ENCODE measurements at places on chromosomes 12 and 14.

- DNase-seq, result peak; percentile 60
Measured at GRCh38 chr14:59333668-59334067, 131.5 kb downstream of the GPR135 start.

DNA sequence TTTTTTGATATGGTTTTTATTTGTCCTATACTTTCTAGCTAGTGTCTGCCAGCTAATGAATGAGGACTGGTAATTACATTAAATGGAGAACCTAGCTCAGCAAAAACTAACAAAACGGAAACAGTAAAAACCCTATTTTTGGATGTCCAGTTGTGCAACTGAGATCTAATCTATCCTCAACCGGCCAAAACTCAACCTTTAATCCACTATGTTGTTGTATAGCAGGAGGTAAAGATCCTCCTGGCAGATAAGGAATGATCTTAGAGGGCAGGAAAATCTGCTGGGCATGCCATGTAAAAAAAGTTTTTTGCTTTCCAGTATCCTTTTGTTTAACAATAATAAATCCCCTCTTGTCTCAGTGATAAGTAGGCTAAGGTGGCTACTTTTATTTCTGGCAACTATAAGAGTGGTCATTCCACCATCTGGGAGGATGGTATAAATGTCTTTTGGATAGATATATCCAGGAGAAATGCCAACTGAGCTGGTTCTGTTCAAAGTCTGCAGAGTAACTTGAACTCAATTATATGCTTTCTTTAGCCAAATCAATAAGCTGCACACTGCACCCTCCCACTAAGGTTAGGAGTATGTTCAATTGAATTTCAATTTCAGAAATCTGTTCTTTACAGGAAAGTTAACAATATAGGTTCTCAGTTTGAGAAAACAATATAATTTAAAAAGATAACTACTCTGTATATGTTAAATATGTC lies 40.1 kb downstream of the WASHC3 start:
- DNase-seq, result no peak

GRCh38 chr14:102370305-102370809 lies 7.6 kb downstream of the TECPR2 start:
- no peak for DNase-seq

DNA sequence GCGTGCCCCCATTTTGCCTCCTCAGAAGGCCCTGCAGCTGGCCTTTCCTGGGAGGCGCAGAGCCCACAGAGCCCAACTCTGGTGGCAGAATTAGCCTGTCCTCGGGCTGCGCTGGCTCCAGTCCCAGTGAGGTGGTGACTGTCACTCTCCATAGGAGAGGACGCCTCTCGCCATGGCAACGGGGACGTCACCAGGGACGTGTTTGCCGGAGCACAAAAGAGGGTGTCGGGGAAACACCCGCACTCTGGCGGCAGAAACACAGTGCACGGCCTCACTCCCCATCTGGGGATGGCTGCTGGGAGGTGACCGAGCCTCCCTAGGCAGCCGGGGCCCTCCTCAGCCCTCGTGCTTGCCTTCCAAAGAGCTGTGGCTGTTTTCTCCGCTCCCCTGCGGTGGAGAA lies 50.2 kb upstream of the NCOR2 start:
- peak; percentile 88 for DNase-seq

DNA sequence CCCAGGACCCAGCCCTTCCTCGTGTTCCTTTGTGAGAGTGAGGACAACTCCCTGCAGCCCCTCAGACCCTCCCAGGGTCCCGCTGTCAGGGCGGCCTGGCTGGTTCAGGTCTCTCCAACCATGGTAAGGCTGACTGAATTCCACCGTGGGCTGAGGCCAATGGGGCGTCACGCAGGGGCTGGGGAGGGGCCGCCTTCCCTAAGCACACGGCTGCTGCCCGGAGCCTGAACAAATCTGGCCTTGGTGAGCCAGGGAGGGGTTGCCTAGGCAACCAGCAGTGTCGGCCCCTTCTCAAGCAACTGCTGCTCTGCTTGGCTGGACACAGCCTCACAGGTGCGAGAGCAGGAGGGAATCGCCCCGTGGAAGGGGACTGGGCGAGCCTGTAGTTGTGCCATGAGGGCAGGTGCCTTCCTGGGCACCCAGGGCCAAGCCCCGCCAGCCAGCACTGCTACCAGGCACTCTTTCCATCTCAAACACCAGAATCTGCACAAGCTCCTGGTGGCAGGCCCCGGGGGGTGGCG lies 37.0 kb upstream of the GALNT9 start:
- DNase-seq, result no peak

DNA sequence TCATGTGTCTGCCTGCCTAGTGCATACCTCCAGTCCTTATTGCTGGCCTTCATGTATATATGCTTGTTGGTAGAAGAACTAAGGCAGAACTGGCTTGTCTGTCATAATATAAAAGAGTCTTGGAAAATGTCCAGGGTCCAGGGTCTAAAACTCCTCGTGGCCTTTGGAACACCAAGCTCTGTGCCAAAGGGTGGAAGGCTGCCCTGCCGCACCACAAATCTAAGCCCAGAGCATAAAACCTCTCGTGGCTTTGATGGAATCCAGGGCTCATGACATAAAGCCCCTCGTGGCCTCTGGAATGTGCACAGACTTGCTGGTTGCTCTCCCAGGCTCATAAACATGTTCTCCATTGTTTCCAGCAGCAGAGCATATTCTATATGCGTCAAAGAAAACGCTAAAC lies 107.9 kb downstream of the BBS10 start:
- DNase-seq, result no peak

DNA sequence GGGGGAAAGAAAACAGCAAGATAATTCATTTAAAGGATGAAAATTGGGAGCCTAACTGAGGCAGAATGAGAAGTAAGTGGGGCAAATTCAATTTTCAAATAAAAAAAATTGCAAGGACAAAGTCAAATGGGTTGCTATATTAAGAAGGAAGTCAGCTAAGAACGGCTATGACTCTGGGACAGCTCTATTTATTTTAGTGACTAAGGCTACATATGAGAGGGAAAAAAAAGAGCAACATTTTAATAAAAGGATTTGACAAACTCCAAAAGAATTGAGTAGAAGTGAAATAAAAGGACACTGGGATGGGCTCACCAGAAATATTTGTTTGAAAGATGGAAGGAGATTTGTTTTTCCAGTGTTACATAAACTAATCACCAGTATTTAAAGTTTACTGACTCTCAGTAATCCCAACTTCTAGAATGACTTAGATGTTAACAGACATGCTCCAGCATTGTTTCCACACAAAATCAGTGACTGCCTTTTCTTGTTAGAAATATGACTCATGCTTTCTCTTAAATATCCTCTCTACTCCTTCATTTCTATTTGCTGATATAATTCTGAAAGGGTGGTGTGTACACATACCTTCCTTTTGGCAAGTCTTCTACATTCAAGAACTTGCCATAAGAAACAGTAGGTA lies 198.5 kb downstream of the SLC25A21 start:
- no peak for DNase-seq

DNA sequence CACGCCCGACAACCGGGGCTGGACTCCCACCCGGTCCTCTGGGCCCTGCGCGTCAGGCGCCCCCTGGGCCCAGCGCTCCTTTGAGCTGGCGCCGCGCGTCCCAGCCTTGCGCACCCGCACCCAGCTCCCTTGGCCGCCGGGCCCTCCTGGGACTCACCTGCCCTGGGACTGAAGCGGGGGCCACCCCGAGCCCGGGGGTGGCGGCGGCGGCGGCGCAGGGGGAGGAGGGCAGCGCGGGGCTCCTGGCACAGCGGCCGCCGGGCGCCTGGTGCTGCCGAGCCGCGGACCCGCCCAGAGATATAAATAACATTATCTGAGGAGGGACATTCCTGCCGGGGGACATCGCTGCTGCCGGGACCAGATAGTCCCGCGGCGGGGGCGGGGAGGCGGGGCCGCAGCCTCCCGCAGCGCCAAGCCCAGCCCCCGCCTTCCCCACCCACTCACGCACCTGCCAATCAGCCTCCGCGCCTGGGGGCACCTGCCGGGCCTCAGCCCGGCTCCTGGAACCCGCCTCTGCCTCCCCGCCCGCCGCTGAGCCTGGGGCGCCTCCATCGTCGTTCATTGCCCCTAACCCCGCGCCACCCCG lies at the start of gene SPTB:
Gene SPTB, minus strand, starts transcription at position 273 of the 586 bp plus-strand sequence. CDS start 56,813 bp downstream, outside the sequence.
- peak; percentile 80 for DNase-seq

- peak; percentile 98 for DNase-seq
Measured at GRCh38 chr12:48957141-48958048, at the start of gene ARF3. TSS of gene ARF3 (minus strand) at chr12:48957487. CDS start at chr12:48941095, 16,392 bp downstream.

DNA sequence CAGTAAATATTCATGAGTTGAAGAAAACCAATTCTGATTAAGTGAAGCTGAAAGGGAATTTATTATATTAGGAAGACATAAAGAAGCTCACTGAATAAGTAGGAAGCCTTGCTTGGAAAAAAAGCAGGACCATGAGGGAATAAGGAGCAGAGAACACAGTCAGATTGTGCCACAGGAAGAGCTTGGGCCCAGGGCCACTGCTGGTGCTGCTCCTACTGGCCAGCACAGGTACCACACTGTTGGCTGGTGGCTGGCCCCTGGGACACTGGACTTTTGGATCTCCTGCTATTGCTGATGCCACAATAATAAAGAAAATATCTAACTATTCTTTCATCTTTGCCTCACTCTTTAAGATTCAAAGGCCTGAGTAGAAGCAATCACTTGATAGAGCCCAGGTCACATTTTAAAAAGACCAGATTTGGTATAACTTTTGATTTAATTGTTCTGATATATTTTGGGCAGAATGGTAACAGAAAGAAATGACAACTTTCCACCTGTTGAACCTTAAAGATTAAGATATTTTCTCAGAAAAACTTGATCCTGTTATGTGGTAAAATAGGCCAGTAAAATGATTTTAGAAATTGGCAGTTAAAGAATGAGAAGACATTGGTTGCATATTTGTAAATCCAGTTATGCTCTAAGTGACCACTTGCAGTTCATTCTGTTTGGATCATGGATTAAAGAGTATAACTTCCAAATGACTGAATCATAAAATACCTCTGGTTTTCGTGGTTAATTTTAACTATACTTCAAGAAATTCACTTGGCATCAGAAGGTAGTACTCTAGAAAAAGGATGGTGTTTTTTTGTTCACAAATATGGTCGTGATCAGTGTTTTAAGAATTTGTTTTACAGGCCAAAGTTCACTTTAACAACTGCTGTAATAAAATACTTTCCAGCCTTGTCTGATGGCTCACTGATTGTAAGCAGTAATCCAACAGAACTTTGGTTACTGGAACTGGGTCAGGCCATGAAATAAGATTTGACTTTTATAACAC lies 68.3 kb downstream of the DERA start:
- no peak for DNase-seq

DNA sequence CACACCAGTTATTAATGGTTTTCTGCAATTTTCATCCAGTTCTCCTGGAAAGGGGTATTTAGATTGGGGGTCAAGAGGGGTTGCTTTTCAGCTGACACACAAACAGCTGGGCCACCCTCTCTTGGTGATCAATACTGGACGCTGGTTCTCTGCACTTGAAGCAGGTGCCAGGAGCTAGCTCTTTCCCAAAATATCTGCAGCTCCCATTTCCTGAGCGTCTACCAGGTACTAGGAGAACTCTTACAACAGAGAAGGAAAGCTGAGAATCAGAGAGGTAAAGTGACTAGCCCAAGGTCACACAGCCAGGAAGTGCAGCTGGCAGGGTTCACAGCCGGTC lies 1.2 kb downstream of the TESC start:
- no peak for DNase-seq

- no peak for DNase-seq
Measured at GRCh38 chr12:26548227-26548626, 284.8 kb downstream of the ITPR2 start.

GRCh38 chr12:79057540-79057939 lies 193.0 kb downstream of the SYT1 start:
- DNase-seq, result no peak

GRCh38 chr12:67355428-67356379 lies 86.5 kb downstream of the CAND1 start:
- peak; percentile 59 for DNase-seq

GRCh38 chr12:82876075-82876474 lies 189.4 kb downstream of the TMTC2 start:
- no peak for DNase-seq

GRCh38 chr14:73774241-73774570 lies 60.0 kb upstream of the PNMA1 start:
- DNase-seq, result no peak

- no peak for DNase-seq
Measured at GRCh38 chr12:24948757-24949722, at the start of gene BCAT1. TSS of gene BCAT1 (minus strand) at chr12:24949101. CDS start at chr12:24948932, 169 bp downstream.

GRCh38 chr14:91506226-91506625 lies 3.9 kb downstream of the PPP4R3A start:
- no peak for DNase-seq

GRCh38 chr12:92248977-92249376 lies 103.3 kb upstream of the BTG1 start:
- no peak for DNase-seq

- DNase-seq, result no peak
Measured at GRCh38 chr12:53334822-53335221, 1.3 kb downstream of the SP7 start.

DNA sequence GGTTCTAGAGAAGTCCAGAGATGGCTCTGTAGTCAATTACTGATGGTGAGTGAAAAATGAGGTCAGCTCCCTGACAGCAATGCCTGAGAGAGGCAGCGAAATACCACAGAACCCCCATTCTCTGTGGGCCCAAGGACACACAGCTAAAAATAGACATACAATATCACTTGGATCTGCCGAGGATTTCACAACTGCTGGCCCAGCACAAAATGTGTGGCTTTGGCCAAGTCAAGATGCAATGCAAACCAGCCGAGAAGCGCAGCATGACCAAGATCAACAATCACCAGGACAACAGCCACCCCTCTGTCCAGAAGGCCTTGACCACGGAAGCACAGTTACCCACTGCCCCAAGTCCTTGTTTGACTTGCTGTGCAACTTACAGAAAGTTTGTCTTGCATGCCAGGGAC lies 52.2 kb downstream of the CKAP4 start:
- no peak for DNase-seq

DNA sequence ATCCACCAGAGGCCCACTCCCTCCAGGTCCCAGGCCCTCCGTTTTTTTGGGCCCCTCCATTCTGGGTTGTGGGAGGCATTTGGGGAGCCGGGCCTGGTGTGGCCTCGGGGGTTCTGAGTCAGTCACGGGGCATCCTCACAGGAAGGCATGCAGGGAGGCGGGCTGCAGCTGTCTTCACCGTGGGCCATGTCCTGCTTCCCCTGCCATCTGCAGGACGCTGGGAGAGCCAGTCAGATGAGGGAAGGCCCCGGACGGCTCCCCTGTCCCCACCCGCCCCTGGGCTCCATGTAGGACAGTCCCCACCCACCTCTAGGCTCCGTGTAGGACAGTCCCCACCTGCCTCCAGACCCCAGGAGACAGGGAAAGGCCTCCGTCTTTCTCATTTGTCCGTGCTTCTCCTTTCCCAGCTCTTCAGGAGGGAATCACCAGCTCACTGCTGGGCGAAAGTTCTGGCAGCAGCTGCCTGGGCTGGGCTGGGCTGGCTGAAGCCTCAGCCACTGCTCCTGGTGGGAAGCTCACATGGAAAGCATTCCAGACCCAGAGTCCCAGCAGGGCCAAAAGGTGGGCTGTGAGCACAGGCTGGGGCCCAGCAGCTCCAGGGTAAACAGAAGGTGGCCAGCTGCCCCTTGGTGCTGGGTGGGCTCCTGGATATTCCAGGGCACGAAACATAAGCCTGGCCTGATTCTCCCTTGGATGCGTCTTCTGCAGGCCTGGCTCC lies 217.8 kb downstream of the KIF26A start:
- no peak for DNase-seq

- no peak for DNase-seq
Measured at GRCh38 chr12:121008347-121009098, 7.8 kb downstream of the C12orf43 start.

GRCh38 chr12:47097276-47097896 lies 17.6 kb upstream of the AMIGO2 start:
- DNase-seq, result no peak
